ENCODE measurements at places on chromosomes 1 and 21.
A peak's percentile ranks its signal among the peaks of the same experiment; 100 is the strongest.

- DNase-seq, result peak; percentile 16
Observed at GRCh38 chr21:16330908-16331268, 601.1 kb downstream of the USP25 start.

GRCh38 chr1:73040811-73041210 lies 758.5 kb upstream of the NEGR1 start:
- no peak for DNase-seq

DNA sequence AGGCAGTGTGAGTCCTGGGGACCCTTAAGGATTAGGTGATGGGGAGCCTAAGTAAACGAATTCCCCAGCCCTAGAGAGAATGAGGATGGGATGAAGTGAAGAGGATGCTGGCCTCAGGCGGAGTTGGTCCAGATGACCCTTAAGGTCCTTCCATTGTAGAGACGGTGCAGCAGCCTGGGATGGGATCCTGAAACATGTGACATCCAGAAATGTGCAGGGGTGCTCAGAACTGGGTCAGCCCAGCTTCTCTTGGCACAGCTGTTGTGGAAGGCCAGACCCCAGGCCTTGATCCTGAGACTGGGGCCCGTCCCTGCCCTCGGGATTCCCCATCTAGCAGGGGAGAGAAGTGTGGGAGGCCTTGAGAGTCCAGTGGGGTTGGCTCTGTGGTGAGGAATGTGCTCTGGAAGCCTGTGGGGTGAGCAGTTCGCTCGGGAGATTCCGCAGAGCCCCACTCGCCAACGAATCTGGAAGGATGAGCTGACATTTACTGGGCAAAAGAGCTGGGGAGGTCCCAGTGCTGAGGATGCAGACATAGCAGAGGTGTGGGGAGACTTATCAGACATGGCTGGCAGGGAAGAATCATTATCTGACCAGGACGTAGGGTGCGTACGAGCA lies 28.1 kb downstream of the A3GALT2 start:
- no peak for DNase-seq

- no peak for DNase-seq
Observed at GRCh38 chr1:76657623-76658022, 209.7 kb upstream of the ST6GALNAC5 start.

DNA sequence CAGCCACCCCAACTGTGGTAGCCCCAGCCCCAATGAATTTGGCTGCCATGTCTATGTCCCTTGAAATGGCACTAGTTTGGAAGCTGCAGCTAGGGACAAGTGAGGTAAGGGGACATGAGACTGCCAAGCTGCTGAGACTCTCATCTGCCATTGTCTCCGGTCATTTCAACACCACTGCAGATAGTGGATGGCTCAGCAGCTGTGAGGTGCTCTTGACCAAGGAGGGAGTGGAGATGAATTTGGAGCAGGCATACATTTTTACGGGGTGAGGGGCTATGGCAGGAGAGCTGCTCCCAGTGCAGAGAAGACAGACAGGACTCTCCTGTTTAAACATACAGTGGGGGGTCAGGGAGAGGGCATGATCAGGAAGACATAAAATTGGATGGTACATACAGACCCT lies 315.5 kb upstream of the CAMK1G start:
- no peak for DNase-seq

- no peak for DNase-seq
Observed at GRCh38 chr21:40018871-40019475, 151.7 kb downstream of the PCP4 start.

DNA sequence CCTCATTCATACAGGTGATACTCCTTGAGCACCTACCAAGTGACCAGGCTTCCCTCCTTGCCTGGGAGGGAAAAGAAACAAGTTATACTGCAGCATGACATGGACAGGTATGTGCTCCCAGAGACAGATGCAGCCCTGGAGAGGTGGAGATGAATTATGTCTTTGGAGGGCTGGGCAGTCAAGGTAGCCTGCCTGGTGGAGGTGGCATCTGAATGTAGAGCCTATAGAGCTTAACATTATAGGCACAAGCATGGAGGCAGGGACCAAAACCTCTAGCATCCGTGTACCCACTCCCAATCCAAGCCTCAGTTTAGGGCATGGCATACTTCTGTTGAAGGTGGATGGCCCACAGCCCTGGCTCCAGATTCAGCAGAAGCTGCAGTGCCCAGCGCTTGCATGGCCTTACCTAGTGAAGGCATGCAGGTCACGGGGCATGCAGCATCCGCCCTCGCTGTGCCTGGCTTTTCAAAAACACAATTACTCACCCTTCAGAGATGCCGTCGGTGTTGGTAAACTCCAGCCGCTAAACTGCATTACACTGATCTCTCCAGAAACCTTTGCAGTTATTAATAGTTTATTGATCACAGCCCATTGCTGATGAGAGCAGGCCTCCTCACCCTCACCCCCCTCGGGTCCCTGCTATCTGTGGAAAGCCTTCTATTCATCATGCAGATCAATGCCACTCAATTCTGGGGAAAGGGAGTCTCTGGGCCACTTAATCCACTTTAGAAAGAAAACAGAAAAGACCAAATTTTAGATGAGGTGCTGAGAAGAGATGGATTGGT lies 151.1 kb upstream of the KLHDC7A start:
- no peak for DNase-seq

DNA sequence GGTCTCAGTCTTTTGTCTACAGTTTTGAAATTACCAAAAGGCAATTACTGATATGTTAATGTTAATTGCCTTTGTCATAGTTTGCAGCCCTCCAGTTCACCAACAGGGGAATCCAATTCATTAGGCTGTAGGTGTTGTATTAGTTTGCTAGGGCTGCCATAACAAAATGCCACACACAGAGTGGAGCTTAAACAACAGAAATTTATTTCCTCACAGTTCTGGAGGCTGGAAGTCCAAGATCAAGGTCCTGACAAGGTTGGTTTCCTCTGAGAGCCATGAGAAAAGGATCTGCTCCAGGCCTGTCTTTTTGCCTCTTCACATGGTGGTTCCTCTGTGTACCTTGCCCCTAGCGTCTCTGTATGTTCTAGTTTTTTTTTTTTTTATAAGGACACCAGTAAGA lies 1.3 kb downstream of the RTCA start:
- no peak for DNase-seq

GRCh38 chr1:187042538-187042937 lies 213.8 kb downstream of the PLA2G4A start:
- no peak for DNase-seq

GRCh38 chr1:95057351-95057750 lies 15.4 kb downstream of the ALG14 start:
- DNase-seq, result no peak

GRCh38 chr1:208977012-208977411 lies 606.5 kb upstream of the CAMK1G start:
- DNase-seq, result no peak

GRCh38 chr1:36285443-36286101 lies 20.6 kb upstream of the SH3D21 start:
- peak; percentile 44 for DNase-seq

Measured in WTC11 (cell line).